ENCODE measurements at places on chromosomes 5 and 9.

- DNase-seq, result no peak
Observed at GRCh38 chr9:27569406-27569805, 3.9 kb downstream of the C9orf72 start.

GRCh38 chr5:128192368-128192767 is 108.8 kb downstream of the SLC12A2 start:
- no peak for DNase-seq

DNA sequence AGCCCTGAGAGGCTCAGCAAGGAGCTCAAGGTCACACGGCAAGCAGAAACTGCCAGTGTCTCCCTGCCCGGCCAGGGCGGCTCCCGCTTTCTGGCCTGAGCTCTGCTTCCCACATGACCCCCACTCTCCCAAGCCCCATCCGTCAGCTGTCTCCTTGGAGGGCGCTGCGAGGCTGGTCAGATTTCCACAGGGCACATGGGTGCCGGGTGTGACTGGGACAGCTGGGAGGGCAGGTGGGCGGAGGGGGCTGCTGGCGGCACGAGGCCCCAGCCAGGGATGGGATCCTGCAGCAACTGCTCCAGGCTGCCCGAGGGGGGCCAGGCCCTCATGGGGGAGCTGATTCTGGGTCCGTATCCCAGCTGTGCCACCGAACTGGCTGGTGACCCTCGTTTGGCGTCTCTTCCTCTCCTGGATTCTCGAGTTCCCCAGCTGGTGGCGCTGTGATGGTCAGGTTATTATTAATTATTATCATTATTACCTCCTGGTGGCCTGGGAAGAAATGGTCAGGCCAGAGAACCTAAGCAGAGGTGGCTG is 12.9 kb upstream of the WDR38 start:
- DNase-seq, result no peak

DNA sequence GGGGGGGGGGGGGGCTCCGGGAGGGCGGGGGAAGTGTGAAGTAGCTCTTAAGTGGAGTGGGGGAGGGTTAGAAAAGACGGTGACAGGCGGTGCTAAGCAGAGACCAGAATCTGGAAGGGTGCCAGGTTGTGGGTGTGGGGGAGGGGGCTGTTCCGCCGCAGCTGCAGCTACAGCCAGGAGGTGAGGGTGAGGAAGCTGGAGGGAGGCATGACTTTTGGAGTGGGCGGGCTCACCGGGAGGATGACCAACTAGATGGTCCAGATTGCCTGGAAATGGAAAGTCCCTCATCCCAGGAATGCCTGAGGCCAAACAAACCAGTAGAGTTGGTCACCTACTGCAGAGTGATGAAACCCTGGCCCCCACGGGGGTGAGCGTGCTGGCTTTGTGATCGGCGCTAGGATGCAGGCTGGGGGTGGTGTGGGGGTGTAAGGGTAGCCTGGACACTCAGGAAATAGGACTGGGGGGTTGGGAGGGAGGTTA is 158.1 kb upstream of the SHB start:
- DNase-seq, result peak; percentile 58

DNA sequence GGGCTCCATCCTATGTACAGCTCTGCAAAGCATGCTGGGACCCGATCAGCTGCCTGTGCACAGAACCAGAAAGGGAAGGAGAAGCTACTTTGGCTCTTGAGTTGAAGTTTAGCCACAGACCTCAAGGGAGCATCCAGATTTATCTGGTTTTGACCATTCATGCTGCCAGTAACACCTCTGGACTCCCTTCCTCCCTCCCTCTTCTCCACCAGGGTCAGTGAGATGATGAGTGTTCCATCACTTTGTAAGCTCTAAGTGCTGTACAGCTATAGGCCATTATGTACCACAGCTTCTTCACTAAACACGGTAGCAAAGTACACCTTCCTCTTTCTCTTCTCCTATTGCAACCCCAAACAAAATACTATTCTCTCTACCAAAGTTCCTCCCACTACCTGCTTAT is 77.9 kb downstream of the GLIS3 start:
- no peak for DNase-seq

DNA sequence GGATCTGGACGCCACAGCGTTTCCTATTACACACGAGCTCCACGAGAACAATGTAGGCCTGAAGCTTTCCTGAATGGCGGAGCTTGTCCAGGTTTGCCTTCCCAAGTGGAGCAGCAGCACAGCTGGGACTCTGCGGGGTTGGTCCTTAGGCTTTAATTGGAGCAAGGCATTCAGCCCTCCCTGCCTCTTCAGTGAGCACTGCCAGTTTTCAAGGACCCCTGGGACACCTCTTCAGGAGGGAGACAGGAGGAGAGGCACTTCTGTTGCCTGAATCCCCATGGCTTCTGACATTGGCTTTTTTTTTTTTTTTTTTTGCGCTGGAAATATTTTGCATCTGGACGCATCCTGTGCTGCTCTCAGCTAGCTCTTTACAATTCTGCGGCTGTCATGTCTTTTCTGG is 179.4 kb downstream of the SEMA6A start:
- DNase-seq, result no peak

DNA sequence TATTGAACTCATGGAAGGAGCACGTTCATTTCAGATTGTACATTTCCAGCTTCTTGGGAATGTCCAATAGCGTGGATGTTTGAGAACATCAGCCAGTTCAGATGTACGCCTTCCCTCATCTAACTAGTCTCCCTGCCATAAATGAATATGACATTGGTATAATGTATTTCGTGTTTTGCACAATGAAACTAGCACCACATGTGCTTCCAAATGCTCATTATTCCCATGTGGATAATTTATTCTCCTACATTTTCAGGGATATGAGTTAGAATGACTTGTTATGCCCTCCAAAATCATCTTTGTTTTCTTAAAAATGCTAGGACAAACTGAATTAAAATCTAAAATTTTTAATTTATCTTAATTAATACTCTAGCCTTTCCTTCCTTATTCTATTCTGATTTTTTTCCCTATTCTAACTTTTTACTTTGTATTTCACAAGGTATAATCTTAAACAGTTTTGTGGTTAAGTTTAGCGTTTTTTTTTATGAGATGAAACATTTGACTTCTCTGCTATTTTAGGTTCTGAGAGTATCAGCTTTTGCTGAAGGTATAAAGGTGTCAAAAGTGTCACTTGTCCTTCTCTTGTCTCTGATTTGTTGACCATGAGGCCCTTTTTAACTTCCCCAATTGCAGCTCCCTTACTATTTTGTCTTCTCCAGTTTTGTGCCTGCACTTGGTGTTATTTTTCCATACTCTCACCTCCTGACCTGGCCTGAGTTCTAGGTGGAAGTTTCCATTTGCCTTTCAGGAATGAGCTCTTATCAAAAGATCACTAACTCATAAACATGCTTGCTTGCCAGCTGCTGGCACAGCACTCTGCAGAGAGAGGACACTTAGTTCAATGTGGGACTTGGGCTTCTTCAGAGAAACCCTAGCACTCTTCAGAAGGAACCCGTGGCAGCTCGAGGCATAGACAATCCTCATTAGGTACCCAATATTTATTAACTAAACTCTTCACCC is 106.8 kb downstream of the FRMD3 start:
- no peak for DNase-seq

DNA sequence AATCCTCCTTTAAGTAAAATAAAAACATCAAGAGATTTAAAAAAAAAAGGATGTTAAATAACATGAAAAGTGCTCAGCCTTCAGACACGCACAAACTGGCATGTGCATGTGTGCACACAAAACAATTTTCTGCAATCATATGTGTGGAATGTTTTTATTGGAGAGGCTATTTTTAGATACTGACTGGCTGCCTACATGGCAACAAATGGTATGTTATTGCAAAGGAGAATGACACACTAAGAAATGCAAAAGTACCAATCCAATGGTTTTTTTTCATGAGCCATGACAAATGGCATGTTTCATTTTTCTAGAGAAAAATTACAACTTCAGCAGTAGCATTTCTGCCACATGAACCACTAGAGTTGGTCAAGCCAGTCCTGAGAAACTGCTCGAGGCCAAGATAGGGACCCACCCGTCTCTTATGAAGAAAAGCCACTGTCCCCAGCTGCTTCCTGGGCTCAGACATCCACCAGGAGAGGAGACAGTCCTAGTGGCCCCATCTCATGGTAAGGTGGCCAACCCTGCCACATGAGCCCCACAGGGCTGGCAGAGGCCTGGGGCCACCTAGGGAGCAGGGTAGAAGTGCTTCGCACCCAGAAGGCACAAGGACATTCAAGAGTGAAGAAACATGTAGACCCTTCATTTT is 116.4 kb downstream of the MYO10 start:
- no peak for DNase-seq

- DNase-seq, result no peak
Observed at GRCh38 chr9:123326187-123326586, 29.8 kb upstream of the CRB2 start.

DNA sequence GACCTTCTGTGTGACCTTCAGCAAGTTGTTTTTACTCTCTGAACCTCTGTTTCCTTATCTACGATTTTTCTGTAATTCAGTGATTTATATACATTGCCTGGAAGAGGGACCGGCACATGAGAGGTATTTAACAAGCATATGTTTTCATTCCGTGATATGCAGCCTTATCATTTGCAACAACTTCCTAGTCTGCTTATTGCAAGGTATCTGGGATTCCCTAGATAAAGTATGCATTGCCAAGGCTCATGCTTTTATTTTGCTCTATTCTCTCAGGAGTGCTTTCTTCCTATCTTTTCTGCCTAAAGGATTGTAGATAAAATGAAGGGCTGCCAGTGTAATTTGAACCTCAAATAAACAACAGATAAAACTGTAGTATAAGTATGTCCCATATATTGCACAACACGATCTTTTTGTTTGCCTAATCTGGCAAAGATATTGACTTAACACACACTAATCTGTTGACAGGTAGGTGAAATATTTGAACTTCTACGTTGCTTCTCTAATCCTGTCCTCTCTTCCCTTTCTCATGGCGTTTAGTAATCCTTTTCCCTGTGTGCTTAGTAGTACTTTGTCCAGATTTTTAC is 377.2 kb upstream of the TNC start:
- DNase-seq, result no peak

DNA sequence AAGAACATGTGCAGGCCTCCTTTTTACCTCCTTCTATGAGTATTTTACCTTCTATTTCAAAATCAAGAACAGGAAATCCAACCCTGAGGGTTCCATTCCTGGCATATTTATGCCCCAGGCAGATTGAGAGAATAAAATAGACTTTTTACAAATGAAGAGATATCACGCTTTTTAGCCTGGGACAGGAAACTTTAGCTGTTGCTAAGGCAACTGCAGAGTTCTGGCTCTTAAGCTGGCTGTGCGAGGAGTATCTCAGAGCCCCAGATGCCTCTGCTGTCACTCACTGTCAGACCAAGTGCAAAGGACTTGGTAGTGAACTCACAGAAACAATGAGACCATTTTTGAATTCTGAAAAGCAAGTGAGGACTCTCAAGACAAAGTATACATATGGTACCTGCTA is 69.5 kb upstream of the HSPB3 start:
- DNase-seq, result no peak

- DNase-seq, result no peak
Observed at GRCh38 chr5:45411971-45412612, 284.1 kb downstream of the HCN1 start.
